ENCODE measurements at places on chromosomes 4 and X.

GRCh38 chrX:112830540-112830939, 10.1 kb downstream of the AMOT start:
- no peak for DNase-seq

- no peak for DNase-seq
These were observed 153.5 kb upstream of the FAM241A start for GRCh38 chr4:111991797-111992196.

DNA sequence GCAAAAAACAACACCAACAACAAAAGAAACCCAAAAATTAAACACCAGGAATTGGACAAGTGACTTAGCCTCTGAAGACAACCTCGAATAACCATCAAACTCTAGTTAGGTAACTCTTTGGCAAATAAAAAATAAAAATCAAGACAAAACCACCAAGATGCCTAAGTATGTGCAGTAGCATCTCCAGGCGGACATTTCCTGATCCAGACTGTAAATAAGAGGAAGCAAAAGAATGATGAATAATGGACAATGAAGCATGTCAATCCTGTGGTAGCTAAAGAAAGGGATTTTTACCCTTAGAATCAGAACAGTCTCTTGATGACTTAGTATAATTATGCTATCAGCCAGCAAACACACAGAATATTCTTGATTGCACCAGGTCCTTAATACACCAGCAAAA, 276.7 kb upstream of the DIAPH2 start:
- no peak for DNase-seq

- no peak for DNase-seq
These were observed 102.1 kb upstream of the VAMP7 start for GRCh38 chrX:155778844-155779553.

DNA sequence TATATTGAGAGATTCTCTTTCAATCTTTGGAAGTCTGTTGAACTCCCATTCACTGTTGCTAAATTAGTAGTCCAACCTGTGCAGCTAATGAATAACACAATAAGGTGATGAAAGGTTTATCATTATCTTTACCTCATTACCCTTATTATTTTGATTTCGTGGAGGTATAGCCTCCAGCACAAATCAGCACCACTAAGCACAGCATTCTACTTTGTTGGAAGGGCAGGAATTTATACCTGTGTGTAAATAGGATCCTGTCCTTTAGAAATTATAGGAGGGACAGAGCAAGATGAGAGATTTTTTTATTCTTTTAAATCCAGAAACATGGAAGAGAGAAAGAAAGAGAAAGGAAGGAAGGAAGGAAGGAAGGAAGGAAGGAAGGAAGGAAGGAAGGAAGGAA, 454.1 kb downstream of the PDGFC start:
- no peak for DNase-seq

GRCh38 chr4:73817341-73817740, 19.1 kb upstream of the CXCL6 start:
- no peak for DNase-seq

- no peak for DNase-seq
These were observed 222.1 kb upstream of the RPL34 start for GRCh38 chr4:108398316-108398715.

Measured in stimulated activated CD8-positive, alpha-beta memory T cell treated with anti-CD3 and anti-CD28 coated beads, Interleukin-15, amount 100 ng/mL, for 24 hours (primary cell).